Ureter (tissue), 1 donor: ENCODE measurements at places on chromosomes 5 and 9.

DNA sequence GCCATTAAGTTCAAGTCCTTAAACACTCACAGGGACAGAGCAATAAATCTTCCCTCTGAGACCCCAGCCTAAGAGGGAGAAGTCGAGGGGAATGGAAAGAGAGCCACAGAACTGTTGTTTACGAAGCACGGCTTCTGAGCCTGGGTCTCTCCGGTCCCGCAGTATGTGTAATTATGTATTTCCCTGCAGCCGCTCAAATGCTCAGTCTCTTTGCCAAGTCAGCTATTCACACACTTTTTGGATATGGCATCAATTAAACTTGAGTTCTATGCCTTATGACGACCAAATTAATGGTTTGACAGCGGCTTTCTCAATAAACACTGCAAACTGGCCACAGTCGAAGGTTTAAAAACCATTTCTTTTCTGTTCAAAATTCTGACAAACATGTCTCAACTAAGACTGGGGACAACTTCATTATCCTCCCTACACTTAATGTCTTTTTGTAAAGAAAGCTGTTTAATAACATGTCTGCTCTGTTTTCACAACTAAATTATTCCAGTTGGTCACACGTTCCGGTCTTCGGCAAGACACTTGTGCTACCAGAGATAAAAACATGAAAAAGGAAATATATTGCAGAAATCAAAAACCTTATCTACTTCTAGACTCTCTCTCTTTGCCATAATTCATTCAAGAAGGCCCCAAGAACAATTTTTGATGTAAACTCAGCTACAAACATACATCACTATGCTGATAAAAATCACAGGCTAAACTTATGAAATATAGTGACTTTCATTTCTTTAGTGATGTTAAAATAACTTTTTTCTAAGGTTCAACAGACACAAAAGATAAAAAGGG is 203.2 kb downstream of the GAPVD1 start:
- peak; percentile 13 for DNase-seq

DNA sequence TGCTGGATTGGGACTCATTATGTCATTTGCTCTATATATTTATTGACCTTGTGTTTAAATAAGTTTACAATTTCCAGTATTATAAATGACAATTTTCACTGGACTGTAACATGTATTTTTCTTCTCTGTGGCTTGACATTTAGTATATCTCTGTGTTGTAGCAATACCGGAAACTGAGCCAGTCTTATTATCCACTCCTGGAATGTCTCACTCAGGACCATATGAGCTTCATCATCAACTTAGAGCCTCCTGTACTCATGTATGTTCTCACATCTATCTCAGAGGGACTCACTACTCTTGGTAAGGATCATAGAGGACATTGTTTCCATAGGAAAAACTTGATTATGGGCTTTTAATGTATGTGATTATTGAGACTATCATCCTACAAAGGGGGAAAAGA is 66.5 kb upstream of the TLX3 start:
- no peak for DNase-seq

GRCh38 chr5:152987131-152987530 is 503.3 kb upstream of the GRIA1 start:
- no peak for DNase-seq

DNA sequence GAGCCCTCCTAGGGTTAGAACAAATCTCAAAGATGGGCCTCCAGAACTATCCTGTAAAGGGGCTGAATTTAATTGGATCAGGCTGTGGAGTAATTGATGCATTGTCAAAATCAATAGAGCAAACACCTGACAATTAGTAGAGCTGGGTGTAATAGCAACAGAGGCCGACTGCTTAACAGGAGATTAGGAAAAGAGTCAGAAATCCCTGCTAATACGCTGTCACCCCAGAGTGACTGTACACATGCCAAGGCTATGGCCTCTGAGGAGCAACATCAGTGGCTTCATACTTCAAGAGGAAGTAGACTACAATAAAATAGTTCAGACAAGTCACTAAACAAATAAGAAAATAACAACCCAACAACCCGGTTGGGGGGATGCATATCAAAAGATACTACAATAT is 18.7 kb upstream of the GRPEL2 start:
- no peak for DNase-seq

DNA sequence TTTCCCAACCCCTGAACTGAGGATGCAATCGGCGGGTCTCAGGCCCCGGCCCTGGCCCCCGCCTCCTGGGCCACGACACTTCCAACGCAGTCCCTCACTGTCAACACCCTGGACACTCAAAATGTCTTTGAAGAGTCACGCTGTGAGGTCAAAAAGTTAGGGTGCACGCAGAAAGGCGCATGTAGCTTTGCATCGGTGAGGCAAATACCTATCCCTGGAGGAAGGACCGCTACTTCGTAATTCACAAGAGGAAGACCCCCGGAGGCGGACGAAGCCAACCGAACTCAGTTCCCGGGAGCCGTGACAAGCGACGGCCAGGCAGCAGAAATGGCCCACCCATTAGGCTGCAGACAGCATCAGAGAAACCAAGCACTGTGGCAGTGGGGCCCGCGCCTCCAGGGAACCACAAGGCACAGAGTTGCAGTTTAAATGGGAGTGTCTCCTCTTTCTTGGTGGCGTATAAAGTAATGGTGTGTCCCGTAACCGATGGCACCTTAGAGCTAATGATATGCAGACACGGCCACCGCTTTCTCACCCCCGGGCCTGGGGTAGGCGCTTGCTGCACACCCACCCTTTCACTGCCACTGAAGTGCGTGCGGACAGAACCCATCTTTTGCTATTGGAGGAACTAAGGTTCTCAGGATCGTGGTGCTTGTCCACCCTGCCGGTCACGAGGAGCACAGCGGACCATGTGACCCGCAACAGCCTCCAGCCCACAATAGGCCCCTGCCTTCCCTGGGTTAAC is 9.0 kb downstream of the ADAMTS2 start:
- DNase-seq, result no peak

- no peak for DNase-seq
These were observed 452.8 kb downstream of the NFIB start for GRCh38 chr9:13860946-13861640.

GRCh38 chr9:6788162-6789016 is 30.6 kb downstream of the KDM4C start:
- DNase-seq, result peak; percentile 17

- no peak for DNase-seq
These were observed 65.9 kb downstream of the HABP4 start for GRCh38 chr9:96515621-96516470.

DNA sequence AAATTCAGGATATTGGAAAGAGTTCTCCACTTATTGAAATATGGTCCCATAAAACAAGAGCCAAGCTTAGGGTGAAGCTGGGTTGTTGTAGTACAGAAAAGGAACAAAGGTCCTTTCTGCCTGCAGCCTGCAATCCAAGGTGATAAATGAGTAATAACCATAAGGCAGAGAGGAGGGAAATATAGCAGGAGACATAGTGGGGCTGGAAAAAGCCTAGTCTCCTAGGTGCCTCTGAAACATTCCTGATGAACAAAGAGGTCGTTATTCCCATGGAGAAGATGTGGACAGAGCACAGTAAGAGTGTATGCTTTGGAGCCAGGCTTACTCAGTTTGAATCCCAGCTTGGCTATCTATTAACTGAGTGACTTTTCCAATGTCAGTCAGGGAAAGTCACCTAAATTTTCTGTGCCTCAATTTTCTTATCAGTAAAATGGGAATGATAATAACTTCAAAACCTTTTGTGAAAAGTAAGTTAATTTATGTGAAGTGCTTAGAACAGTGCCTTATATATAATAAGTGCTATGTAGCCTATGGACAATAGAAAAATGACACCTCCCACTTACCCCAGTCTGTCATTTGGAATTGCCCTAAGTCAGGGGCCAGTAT is 110.8 kb upstream of the GRIN3A start:
- DNase-seq, result no peak

DNA sequence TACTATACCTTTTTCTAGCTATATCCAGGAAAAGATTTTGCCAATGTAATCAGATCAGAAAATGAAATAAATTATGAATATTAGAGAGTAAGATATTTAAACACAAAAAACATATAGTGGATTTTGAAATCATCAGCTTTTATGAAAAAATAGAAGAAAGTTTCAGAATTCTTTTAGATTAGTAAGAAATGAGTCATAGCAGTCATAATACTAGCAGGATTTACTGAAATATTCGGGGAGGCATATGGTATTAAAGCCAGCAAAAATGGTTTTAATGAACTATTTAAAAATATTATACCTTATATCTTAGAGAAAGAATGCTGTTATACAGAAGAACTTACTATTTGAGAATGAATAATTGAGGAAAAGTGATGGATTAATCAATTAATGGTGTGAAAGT is 303.6 kb upstream of the NUDT12 start:
- no peak for DNase-seq

DNA sequence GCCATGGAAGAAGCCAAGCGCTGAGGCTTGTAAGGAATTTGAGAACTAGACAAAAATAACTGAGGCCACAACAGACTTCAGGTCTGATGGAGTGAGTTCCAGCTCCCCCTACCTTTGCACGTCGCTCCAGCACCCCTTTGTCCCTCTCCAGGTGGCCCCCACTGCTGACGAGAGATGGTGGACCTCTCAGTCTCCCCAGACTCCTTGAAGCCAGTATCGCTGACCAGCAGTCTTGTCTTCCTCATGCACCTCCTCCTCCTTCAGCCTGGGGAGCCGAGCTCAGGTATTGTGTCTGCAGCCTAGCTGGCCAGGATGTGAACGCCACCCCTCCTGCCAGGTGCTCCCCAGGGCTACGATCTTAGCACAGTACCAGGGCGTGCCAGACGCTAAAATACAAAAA is 5.2 kb downstream of the BTNL9 start:
- DNase-seq, result peak; percentile 42

GRCh38 chr5:133966090-133966489 is 2.3 kb downstream of the C5orf15 start:
- no peak for DNase-seq

DNA sequence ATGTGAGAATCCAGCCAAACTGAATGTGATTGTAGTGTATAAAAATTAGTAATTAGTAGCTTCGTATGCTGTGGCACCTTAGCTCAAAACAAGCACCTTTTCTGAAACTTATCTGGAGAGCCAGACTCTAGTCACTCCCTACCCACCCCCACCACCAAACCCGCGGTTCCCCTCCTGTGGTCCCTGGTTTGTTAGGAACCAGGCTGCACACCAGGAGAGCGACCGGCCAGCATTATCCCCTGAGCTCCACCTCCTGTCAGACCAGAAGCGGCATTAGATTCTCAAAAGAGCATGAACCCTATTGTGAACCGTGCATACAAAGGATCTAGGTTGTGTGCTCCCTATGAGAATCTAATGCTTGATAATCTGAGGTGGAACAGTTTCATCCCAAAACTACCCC is 498.6 kb downstream of the CHSY3 start:
- DNase-seq, result no peak
